CD4-positive, alpha-beta T cell treated with Interleukin-1 beta for 1 hour (primary cell): ENCODE measurements at places on chromosomes 13 and 19.

DNA sequence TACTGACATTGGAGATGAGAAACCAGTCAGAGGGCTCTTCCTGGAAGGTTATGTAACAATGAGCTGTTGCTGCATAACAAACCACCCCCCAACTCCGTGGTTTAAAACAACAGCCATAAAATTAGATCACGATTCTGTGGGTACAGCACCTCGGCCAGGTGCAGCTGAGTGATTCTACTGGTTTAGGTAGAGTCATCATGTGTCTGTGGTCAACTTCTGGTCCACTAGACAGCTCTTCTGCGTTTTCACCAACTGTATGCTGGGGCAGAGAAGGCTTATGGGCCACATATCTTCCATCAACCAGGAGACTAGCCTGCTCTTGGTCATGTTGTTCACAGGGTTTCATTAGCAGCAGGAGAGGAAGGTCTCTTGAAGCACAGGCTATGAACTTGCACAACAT, 585.5 kb downstream of the KCTD12 start:
- DNase-seq, result no peak

DNA sequence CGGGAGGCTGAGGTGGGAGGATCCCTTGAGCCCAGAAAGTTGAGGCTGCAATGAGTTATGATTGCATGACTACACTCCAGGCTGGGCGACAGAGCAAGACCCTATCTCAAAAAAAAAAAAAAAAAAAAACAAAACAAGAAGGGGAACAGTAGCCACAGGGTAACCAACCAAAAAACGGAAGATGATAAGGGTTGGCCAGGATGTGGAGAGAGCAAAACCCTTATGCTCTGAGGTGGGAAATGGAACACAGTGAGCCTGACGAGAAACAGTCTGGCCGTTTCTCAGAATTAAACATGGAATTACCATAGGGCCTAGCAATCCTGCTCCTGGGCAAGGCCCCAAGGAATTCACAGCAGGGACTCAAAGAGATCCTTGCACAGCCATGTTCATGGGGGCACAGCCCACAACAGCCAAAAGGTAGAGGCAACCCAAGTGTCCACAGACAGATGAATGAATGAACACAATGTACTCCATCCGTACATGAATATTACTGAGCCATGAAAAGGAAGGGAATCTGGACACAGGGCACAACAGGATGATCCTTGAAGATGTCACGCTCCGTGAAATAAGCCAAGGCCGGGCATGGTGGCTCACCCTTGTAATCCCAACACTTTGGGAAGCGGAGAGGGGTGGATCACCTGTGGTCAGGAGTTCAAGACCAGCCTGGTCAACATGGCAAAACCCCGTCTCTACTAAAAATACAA, 11.3 kb downstream of the NMRK2 start:
- DNase-seq, result no peak

DNA sequence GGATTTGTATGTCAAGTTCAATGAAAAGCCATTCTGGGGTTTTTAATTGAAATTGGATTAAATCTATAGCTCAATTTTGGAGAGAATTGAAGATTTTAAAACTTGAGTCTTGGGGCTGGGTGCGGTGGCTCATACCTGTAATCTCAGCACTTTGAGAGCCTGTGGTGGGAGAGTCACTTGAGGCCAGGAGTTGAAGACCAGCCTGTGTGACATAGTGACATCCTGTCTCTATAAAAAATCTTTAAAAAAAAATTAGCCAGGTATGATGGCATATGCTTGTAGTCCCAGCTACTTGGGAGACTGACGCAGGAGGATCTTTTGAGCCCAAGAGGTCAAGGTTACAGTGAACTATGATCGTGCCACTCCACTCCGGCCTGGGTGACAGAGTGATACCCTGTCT, 41.2 kb downstream of the VAV1 start:
- DNase-seq, result no peak

- DNase-seq, result no peak
Observed at GRCh38 chr13:99731747-99732146, 230.5 kb downstream of the TM9SF2 start.

- no peak for DNase-seq
Observed at GRCh38 chr13:39410096-39410901, 192.7 kb downstream of the LHFPL6 start.

- no peak for DNase-seq
Observed at GRCh38 chr13:98083936-98084335, 59.0 kb upstream of the FARP1 start.

DNA sequence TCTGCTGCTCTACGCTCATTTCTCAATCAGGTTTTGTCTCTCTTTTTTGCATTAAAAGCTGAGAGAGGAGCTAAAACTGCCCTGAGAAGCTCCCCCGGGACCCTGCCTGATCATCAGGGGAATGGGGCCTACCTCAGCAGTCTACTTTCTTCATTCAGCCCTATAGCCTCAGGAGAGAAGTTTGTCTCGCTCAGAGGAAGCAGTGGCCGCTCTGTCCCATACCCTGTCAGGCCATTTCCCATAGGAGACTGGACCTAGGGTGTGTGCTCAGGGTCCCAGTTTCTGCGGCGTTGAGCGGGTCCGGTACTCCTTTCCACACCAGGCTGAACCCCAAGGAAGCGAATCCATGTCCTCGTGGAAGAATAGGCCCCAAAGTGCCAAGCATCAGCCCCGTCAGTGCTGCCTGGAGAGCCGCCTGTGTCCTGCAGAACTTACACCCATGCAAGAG, 21.7 kb downstream of the UBE2L5 start:
- no peak for DNase-seq

DNA sequence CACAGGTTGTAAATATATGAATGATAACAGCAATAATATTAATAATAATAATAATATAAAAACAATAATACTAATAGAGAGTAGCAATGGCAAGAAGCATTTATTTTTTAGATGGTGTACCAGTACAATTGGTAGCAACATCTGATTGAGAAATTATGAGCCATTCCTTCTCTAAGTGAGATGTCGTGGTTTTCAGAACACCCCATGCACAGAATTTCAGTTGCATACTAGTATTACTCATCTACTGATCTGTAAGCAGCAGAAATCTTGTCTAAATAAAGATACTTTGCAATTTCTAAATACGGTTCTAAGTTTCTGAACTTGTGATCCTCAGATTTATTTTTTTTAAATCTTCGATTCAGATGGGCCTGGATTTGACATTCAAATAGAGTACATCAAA, 788.0 kb upstream of the ATXN8OS start:
- DNase-seq, result no peak

GRCh38 chr19:8477889-8478288, 24.6 kb downstream of the PRAM1 start:
- DNase-seq, result no peak

- no peak for DNase-seq
Observed at GRCh38 chr19:55084416-55084815, 8.7 kb downstream of the EPS8L1 start.

DNA sequence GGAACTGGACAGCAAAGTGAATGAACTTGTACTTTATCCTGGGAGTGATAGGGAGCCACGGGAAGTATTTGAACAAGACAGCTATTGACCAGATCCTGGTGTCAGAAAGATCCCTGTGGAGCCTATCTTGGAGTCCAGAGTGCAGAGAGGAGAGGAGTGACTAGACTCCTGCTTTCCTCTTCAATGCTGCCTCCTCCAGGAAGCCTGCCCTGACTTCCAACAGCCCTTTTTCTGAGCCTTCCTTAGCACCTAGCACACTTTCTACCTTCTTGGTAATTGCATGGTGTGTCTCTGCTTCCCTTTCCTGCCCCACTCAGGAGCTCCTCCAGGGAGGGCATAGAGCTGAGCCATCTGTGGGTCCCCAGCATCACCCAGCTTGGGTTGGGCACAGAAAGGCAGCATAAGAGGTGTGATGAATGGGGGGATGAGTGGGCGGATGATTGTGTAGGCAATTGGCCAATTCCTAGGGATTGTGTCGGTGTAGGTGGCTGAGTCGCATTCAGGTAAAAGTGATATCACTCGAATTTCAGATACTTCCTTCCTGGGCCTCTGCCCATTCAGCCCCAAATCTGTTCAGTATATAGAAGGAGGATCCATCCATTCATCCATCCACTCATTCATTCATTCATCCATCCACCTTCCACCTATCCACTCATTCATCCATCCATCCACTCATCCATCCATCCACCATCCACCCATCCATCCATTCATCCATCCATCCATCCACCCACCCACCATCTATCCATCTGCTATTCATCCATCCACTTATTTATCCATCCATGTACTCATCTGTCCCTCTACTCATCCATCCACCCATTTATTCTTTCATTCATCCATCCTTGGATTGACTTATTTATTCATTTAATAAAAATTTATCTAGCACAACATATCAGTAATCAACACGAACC, 26.9 kb downstream of the CYP4F22 start:
- no peak for DNase-seq

GRCh38 chr13:43963726-43964125, 84.0 kb downstream of the LACC1 start:
- DNase-seq, result peak; percentile 10

DNA sequence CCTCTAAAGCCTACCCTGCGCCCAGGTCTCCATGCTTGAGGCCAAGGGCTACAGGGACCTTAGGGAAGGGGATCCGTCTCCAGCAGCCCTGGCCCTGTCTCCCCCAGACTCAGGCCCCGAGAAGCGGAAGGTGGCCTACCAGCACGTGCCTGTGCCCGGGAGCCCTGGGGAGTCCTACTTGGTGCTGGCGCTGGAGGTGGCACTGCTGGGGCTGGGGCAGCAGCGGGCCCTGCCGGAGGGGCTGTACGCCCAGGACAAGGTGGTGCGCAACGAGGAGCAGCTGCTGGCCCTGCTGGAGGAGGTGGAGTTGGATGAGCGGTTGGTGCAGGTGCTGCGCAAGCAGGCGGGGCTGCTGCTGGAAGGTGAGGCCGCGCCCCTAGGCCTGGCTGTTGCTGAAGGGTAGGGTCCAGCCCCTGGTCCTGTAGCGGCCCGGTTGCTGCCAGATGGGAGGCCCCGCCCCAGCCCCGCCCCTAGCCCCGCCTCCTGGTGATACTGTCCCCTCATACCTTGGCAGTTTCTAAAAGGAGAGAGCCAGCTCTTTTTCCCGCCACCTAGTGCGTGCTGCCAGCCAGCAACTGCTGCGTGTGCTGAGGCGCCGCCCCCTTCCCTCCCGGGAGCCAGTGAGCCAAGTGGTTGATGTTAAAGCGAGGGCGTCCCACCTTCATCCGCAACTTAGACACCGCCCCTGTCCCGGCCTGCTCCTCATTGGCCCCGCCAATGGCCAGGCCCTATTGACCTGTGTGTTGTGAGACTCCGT, 22.6 kb downstream of the ZSWIM4 start:
- DNase-seq, result peak; percentile 67

- no peak for DNase-seq
Observed at GRCh38 chr13:31891472-31891871, 140.1 kb upstream of the FRY start.

DNA sequence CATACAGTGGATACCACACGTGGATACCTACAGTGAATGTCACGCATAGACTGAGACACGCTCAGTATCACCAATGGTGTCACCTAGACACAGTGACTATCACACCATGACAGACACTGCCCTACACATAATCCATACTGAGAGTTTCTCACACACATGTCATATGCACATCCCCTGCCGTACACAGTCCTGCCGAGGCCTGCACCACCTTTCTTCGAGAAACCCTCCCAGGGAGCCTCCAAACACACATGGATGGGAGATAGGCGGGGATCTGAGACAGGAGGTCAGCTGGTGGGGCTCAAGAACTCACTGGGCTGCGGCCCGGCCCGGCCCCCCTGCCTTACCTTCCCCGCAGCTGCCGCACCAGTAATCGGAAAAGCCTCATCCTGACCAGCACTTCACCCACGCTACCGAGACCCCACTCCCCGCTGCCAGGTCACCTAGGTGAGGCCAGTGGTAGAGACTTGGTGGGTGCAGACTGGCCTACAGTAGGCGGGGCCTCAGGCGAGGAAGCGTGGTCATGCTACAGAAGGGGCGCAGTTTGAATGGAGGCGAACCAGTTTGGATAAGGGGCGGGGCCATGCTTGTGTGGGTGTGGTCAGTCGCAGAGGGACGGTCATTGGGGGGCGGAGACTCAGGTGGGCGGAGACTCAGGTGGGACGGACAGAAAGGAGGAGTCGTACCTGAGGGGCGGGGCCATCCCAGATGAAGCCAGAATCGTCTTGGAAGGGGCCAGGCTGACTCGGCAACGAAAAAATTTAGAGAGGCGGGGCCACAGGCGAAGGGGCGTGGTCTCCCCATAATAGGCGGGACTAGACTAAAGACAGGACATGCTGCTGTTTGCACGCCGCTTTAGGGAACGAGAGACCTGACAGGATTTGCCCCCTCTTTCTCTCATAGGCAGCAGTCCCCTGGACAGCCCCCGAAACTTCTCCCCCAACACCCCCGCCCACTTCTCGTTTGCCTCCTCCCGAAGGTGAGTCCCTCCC, 2.1 kb downstream of the MAST1 start:
- peak; percentile 36 for DNase-seq

- no peak for DNase-seq
Observed at GRCh38 chr13:76643596-76643995, 242.6 kb downstream of the KCTD12 start.

- DNase-seq, result no peak
Observed at GRCh38 chr13:104008541-104009435, 942.6 kb upstream of the SLC10A2 start.

GRCh38 chr13:90403330-90404082, 944.0 kb upstream of the MIR17HG start:
- no peak for DNase-seq

DNA sequence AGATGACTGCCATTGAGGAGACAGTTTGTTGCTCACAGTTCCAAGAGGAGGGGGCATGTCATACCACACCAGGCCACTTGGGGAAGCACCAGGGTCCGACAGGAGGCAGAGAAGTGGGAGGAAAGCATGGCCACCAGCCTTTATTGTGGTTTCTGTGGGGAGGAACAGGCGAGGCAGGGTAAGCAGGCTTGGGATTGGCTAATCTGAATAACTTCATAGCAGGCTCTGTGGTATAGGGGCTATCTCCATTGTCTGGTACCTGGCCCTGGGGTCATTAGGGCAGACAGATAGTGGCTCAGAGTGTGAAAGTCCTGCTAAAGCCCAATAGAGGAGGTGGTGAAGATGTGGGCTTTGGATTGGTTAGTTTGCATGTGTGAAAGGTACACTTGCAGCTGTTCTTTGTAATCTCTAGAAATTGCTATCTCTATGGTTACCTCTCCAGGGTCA, 35.5 kb downstream of the CBY2 start:
- DNase-seq, result no peak

DNA sequence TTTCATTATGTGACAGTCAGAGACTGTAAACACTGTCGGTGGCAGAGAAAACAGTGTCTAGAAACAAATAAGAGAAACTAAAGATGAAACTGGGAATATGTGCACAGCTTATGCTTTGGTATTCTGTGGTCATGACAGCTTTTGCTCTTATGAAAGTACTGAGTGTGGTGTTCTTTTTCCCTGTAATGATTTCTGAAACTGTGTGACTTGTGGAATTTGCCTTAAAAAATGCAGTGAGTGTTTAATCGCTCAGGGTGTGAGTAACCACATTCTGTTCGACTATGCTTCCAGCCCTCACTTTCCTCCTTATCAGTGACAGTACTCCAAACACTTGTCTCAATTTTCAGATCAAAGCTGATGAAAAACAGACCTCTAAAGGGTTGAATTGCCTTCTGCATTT, 66.9 kb upstream of the DIAPH3 start:
- no peak for DNase-seq

- no peak for DNase-seq
Observed at GRCh38 chr19:45306518-45307027, 16.1 kb downstream of the CKM start.
